ENCODE measurements at places on chromosomes 6 and 20. TPM values are rescaled to one million over a fixed set of nuclear protein-coding genes. Genes with fewer than 3 reads are reported as not detected.

DLK2 gene
- 1.6 TPM for total RNA-seq

FAM83B gene
- not detected for total RNA-seq

SLC22A2 gene
- total RNA-seq = not detected

HLA-DRA gene
- total RNA-seq = 14.0 TPM

LTB gene
- total RNA-seq = 136 TPM

DNA sequence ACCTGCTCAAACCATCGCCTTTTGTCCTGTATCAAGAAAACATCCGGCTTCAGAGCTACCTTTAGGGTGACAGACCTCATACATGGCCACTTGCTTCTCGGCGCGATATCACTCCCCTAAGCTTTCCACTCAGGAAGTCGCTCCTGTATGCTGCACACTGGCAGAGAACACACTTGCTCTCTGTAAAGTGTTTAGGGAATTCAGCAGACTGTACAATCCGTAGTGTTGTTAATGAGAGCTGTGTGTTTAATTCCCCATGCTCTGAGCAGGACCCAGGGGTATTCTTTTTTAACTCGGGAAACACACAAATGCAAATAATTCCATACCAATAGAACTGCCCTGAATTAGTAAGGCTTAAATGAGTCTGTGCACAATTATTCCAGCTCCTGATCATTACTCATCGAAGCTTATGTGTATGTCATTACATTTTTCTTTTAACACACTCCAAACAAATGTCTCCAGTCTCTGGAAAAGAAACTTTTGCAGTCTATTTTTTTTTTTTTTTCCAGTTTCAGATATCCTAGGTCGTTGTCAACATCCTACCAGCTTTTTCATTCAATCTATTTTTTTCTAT lies 338.7 kb upstream of the ARID1B start:
- no peaks in the 10 kb centered on the region for H3K27me3 ChIP-seq
- H3K4me1 ChIP-seq = no peaks in the 10 kb centered on the region
- no peak overlapping the region for H3K27ac ChIP-seq
- DNase-seq = no peak

GRCh38 chr6:169858293-169858934 lies 107.0 kb downstream of the ERMARD start:
- no peak overlapping the region for H3K4me3 ChIP-seq
- H3K4me1 ChIP-seq = peaks cover 5% of the 10 kb centered on the region
- H3K36me3 ChIP-seq = no peaks in the 10 kb centered on the region
- H3K27me3 ChIP-seq = no peaks in the 10 kb centered on the region

- no peak overlapping the region for H3K27ac ChIP-seq
- H3K36me3 ChIP-seq = no peaks in the 10 kb centered on the region
- H3K4me3 ChIP-seq = no peak overlapping the region
- peaks cover 2% of the 10 kb centered on the region for H3K27me3 ChIP-seq
Observed at GRCh38 chr20:16654858-16655535, 74.8 kb upstream of the SNRPB2 start.

DNA sequence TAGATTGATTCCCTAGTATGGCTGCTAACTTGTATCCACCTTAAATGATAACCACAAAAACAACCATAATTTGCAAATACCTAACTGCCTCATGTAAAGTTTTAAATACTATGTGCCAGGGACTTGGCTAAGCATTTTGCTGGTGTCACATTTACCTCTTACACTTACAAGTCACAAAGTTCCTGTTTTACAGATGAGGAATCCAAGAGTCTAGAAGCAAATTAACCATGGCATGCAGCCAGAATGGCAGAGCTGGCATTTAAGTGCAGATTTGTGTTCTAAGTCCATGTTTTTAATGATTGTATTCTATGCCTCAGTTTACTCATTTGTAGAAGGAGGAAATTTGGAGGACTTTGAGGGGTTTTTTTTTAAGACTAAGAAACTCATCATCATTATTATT lies 696.7 kb downstream of the PTPRT start:
- DNase-seq = no peak
- H3K27me3 ChIP-seq = no peaks in the 10 kb centered on the region
- no peaks in the 10 kb centered on the region for H3K36me3 ChIP-seq

- peaks cover 12% of the 10 kb centered on the region for H3K27me3 ChIP-seq
- no peak overlapping the region for H3K4me3 ChIP-seq
- DNase-seq = no peak
Observed at GRCh38 chr20:56860413-56860812, 231.3 kb downstream of the TFAP2C start.

- no peaks in the 10 kb centered on the region for H3K36me3 ChIP-seq
- H3K4me1 ChIP-seq = no peaks in the 10 kb centered on the region
- H3K27me3 ChIP-seq = no peaks in the 10 kb centered on the region
- H3K27ac ChIP-seq = no peak overlapping the region
Observed at GRCh38 chr6:73898599-73898998, 202.6 kb downstream of the CD109 start.

DNA sequence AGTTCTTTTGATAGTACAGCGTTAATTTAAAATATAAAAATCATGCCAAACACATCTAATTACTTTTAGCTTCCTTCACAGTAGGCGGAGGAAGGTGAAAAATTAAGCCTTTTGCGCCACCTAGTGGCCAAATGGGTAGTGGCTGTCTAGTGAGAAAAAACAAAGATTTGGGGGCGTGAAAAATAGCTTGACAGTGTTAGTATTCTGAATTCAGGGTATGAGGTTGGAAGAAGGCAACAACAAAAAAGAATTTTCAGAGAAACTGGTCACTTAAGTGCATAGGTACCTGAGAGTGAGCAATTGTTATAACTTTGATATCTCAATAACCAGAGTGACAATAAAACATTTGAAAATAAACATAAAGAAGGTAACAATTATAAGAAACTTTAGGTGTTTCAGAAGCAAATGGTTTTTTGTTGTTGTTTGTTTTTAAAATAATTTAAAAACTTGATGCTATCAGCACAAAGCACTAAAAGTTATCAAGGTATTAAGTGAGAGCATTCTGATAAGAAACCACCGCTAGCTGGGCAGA lies 14.3 kb downstream of the PSMB9 start:
- peaks cover 2% of the 10 kb centered on the region for H3K27me3 ChIP-seq
- peaks cover 16% of the 10 kb centered on the region for H3K36me3 ChIP-seq
- H3K4me3 ChIP-seq = no peak overlapping the region
- DNase-seq = peak; percentile 95
- H3K27ac ChIP-seq = no peak overlapping the region

DNA sequence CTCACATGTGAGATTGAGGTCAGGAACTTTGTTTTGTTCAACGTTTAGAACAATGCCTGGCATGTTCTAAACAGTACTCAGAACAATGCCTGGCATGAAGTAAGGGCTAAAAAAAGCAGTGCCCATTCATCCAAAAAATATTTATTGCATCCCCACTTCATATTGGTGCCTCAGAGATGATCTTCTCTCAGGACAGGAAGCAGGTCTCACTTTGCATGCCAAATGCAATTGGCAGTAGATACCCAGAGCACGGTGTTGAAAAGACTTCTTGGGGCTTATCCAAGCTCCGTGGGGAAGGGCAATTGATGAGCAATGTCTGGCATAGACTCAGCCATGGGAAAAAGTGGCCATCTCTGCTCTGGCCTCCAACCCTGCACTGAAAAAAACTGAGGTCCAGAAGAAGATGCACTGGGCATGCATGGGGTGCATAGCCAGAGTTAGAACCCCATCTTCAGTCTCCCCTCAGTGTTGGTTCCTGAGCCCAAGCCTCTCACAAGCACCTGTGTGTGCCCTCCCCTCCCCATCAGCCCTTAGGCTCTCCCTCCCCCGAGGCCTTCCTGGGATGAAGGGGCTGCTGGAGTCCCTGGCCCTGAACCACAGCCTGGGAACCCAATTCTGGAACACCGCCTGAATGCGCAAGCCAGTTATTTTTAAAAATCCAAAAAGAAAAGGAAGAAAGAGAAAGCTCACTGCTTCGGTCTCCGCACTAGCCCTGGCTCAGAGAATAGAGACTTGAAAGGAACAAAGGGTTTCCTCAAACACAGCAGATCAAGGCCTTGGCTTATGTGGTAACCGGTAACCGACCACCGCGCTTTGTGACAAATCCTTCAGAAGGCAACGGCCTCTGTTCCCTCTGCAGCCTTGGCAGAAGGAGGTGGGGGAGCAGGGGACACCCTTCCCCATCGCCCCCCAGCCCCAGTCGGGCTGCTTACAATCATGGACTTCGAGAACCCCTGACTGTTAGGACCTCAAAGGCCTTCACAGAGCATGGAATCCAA lies 78.5 kb upstream of the SIRPA start:
- no peak overlapping the region for H3K27ac ChIP-seq
- no peaks in the 10 kb centered on the region for H3K36me3 ChIP-seq
- no peak for DNase-seq
- peaks cover 52% of the 10 kb centered on the region for H3K27me3 ChIP-seq
- peaks cover 2% of the 10 kb centered on the region for H3K4me1 ChIP-seq

GRCh38 chr6:154709621-154710020 lies 23.6 kb upstream of the SCAF8 start:
- H3K4me3 ChIP-seq = no peak overlapping the region
- H3K27me3 ChIP-seq = peaks cover 8% of the 10 kb centered on the region
- DNase-seq = no peak
- H3K27ac ChIP-seq = no peak overlapping the region

DNA sequence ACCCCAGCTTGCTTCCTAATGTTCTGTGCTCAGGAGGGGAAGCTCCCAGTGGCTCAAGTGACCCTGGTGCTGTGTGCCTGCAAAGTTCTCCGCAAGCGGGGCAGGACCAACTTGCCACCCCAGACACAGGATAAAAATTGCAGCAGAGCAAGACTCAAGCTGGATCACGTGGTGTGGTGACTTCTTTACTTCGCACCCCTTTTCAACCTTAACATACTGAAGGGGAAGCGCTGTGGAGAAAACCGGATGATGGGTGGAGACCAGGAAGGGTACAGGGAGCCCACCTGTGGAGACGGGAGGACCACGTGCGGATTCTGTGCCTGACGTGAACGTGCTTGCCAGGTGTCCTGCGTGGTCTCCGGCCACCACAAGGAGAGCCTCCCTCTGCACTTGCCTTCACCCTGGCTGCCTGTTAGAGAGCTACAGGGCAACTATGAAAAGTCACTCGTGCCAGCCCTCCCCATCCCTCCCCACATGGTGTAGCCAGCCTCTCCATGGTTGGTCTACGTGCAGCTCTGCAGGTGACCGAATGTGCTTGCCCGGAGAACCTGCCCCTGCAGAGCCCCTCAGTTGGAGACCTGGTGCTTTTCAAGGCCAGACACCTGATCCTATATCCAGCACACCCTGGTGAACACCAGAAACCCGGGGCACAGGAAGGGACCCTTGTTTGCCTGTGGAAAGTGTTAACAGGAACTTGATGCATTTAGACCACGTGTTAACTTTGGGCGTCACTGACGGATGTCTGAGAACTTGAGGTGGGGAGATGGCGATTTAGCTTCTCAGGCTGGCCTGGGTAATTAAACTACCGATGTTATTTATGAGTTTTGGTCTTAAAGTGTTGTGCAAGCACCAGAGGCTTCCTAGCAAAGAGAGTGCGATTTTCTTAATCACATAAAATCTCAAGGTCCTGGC lies 23.9 kb upstream of the DACT2 start:
- H3K27me3 ChIP-seq = peaks cover 10% of the 10 kb centered on the region
- no peak overlapping the region for H3K27ac ChIP-seq
- H3K36me3 ChIP-seq = no peaks in the 10 kb centered on the region

- peaks cover 59% of the 10 kb centered on the region for H3K27me3 ChIP-seq
- H3K27ac ChIP-seq = no peak overlapping the region
- H3K36me3 ChIP-seq = no peaks in the 10 kb centered on the region
- H3K4me3 ChIP-seq = no peak overlapping the region
- peak; percentile 88 for DNase-seq
Observed at GRCh38 chr6:137571854-137572253, 77.7 kb upstream of the OLIG3 start.

DNA sequence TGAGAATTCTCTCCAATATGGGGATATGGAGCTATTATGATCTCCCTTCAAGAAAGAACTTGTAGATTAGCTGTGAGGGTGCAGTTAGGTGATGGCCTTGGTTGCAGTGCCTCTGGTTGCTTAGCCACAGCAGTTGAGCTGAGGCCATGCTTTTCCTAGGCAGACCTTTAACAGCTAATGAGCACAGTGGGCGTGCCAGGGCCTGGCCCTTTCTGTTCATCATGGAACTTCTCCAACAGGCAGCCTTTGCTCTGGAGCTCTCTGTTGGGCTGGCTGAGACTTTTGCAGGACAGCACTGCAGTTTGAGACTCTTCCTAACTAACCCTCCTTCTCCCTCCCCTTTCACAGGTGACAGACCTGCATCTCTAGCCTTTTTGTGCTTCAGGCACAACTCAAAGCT lies 39.7 kb upstream of the TMEM170B start:
- no peak for DNase-seq
- peaks cover 10% of the 10 kb centered on the region for H3K4me1 ChIP-seq
- H3K36me3 ChIP-seq = no peaks in the 10 kb centered on the region
- H3K27me3 ChIP-seq = peaks cover 4% of the 10 kb centered on the region
- H3K27ac ChIP-seq = no peak overlapping the region
- H3K4me3 ChIP-seq = no peak overlapping the region
